ENCODE measurements at places on chromosomes 11 and 22. TPM values are rescaled to one million over a fixed set of nuclear protein-coding genes. Genes with fewer than 3 reads are reported as not detected.
A peak's percentile ranks its signal among the peaks of the same experiment; 100 is the strongest.

CLMP gene
- total RNA-seq = 29.2 TPM

TMEM121B gene
- 0.39 TPM for total RNA-seq

ABCC8 gene
- 2.5 TPM for total RNA-seq

CASP1 gene
- total RNA-seq = 57.9 TPM

OR8B3 gene
- total RNA-seq = not detected

OR52I1 gene
- total RNA-seq = not detected

CCDC188 gene
- total RNA-seq = 1.2 TPM

MS4A6E gene
- not detected for total RNA-seq

DNA sequence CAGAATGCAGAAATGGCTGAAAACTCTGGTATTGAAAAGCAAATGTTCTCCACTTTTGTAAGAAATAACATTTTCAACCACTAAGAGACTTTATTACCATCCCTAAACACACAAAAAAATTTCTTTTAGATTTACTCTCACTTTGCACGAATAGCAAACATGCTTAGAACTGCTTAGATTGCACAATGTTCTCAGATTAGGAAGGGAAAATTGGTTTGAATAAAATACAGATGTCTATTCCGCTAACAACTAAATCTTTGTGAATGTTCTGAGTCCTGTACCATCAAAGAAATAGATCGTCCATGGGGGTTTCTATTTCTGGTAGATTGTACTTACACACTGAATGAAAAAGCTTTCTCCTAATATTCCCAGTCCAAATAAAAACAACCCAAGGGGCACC is 40.1 kb downstream of the BDNF start:
- DNase-seq = peak; percentile 11

DNA sequence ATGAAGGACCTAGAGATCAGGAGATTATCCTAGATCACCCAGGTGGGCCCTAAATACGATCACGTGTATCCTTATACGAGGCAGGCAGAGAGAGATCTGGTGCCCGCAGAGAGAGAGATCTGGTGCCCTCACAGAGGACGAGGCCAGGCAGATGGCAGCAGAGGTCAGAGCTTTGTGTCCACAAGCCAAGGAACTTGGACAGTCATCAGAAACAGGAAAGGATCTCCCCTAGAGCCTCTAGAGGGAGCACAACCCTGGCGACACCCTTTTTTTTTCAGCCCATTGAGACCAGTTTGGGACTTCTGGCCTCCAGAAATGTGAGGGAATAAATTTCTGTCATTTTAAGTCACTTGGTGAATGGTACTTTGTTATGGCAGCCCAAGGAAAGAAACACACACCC is 25.5 kb upstream of the TIMP3 start:
- DNase-seq = no peak

GRCh38 chr22:28222976-28223745 is 304.1 kb upstream of the PITPNB start:
- DNase-seq = no peak

GRCh38 chr11:91946397-91946951 is 278.1 kb upstream of the FAT3 start:
- DNase-seq = no peak

DNA sequence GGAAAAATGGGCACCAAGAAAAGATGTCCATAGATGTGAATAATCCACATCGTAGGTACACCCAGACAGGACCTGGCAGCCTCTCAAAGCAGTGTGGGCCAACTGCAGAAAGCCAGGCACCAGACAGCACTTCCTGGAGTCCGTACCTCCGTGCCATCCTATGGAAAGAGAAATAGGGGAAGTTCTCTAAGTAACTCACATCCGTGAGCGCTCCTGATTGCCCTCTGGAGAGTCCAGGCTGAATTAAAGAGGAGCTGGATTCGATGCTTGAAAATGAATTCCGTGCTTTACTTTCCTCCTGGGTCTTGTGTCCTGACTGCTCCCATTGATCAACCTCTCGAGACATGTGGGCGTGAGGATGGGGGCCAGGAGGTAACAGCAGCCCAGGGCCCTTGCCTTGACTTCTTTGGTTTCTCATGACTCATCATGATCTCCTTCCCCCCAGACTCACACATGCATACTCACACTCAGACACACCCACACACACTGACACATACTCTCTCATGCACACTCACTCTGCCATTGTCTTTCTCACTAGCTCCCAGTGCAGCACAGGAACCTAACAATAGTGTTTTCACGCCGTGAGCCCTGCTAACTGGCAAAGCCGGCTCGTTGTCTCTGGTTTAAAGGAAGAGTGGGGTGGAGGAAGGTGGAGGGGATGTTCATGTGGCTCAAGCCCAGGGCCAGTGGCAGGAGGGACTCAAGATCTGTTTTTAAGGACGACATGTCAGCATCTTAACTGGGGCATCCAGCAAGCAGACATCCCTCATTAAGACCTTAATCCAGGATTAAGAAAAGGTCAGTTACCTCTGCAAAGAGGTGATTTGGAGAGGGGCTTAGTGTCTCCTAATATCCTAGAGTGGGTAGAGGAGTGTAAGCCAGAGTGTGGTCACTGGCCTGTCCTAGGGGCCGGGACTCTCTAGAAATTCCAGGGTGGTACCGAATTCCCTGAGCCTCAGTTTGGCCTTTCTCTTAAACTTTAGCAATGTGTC is 104.2 kb downstream of the SCN3B start:
- no peak for DNase-seq

- no peak for DNase-seq
Observed at GRCh38 chr22:36699915-36700314, 3.6 kb downstream of the CACNG2 start.

DNA sequence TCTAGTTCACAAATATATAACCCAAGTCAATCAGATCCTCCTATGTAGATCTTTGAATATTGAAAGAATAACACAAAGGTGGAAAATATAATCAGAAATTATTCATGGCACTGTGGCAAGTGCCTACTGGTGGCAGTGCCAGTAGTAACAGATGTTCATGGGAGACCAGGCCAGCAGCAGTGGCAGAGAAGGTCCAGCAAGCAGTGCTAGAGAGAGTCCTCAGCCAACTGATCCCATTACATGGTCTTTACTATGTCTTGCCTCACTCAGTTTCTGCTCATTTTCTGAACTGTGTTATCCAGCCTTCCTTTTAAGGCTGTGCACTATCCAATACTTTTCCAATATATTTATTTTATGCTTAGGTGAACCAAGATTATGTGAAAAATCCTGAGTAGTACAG is 124.9 kb downstream of the MRTFA start:
- DNase-seq = no peak

- no peak for DNase-seq
Observed at GRCh38 chr11:47317064-47317828, 35.3 kb downstream of the MYBPC3 start.

DNA sequence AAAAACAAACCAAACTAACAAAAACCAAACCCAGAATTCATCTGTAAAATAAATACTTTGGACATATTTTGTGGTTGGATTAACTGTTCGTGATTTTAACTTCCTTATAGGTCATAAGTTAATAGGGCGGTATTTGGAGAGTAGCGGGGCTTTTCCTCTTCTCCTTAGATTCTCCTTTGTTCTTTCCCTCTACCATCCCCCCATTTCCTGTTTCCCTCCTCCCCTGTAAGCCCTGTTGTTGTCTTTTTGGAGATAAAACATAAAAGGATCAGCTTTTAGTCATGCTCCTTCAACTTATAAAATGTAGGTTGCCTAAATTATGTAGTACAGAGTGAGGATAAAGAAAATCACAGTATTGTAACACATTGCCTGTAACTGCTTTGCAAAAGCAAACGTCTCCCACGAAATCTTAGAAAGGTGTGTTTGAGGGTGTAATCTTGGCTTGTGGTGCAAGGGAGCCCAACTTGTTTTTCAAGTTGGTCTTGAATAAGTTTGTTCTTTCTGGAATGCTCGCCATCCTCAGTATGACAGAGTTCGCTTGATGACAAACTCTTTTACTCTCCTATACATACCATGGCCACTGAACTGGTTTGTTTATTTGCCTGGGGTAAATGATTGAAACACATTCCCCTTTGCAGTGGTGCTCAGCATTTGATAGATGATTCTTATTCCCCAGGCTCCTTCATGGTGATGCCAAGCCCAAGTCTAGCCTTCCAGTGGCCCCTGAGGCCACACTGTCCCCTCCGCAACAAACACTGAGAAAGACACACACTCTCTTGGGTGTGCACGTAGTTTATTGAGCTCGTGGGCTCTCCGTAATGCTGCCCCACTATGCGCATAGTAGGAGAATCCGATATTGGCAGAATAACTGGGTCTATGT is 49.4 kb downstream of the TEAD1 start:
- DNase-seq = peak; percentile 39

DNA sequence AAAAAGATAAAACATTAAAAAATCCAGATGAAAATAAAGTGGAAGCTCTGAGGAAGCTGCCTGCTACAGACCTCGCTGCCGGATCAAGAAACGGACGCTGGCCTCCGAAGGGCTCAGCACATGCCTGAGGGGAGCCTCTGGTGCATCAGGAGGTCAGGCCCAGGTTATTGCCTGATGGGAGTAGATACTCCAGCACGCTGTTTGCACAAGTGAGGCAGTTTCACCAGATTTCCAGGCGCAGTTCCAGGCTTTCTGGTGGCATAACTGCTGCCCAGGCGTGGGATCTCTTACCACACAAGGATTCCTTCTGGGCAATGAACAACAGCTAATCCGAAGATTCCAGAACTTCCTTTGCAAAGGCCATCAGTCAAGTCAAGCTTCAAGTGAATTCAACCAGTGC is 154.2 kb downstream of the MPPED1 start:
- DNase-seq = no peak

DNA sequence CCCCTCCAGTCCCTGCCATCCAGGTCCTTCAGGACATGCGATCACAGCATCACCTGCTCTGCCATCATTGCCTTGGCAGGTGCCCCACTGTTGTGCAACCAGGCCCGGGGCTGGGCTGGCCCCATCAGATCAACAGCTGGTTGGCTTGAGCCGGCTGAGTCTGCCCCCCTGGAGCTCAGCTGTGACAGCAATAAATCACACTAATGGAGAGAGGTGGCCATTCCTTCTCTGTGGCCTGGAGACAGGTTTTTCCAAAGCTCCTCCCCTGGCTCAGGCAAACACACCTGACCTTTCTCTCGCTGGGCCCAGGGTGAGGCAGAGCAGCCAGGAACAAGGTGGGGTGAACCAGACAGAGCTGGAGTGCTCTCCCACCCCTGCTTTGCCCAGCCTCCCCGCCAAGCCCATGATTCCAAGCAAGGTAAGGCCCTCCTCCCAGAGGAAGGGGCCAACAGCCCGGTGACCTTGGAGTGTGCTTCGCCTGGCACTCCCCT is 8.9 kb upstream of the FXYD2 start:
- DNase-seq = no peak

DNA sequence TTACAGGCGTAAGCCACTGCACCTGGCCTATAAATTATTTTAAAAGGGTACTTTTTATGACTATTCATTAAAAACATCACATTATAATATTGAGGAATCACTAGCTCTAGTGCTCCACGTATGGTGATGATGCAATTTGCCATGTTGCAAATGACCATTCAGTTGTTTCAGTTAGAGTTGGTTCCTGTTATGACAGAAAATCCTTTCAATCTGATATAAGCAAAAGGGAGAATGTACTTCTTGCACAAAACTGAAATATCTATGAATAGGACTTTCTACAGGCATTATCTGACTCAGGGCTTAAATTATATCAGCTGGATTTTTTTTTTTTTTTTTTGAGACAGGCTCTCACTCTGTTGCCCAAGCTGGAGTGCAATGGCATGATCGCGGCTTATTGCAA is 45.6 kb upstream of the RRM1 start:
- no peak for DNase-seq

DNA sequence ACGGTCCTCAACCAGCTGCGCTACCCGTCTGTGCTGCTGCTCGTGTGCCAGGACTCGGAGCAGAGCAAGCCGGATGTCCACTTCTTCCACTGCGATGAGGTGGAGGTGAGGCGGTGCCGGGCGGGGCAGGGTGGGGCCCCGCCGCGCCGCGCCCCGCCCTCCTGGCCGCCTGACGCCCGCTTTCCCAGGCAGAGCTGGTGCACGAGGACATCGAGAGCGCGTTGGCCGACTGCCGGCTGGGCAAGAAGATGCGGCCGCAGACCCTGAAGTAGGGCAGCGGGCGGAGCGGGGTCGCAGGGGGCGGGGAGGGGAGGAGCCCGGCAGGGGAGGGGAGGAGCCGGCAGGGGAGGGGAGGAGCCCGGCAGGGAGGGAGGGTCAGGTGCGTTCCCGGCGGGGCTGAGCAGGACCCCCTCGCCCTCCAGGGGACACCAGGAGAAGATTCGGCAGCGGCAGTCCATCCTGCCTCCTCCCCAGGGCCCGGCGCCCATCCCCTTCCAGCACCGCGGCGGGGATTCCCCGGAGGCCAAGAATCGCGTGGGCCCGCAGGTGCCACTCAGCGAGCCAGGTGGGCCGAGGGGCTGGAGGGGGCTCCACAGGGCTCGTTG is 14.7 kb downstream of the EPS8L2 start:
- no peak for DNase-seq
